ENCODE measurements at places on chromosomes 7 and 10. TPM values are rescaled to one million over a fixed set of nuclear protein-coding genes. Genes with fewer than 3 reads are reported as not detected.
A peak's percentile ranks its signal among the peaks of the same experiment; 100 is the strongest.

DNA sequence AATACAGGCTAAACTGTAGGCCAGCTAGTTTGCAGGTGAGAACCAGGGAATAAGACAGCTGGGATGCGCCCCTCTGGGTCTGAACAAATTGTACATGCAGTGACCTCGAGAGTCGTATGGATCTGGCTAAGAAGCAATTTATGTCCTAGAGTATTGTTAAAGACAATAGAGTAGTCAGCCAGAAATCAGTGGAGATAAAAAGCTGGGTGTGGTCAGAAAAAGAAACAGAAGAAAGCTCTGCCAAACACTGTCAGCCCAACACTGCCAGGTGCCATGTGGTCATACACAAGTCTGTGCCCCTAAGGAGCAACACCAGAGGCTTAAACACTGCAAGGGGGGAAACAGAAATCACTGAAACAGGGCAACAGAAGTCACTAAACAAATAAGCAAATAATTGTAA is 62.2 kb downstream of the CNOT4 start:
- DNase-seq: no peak

DNA sequence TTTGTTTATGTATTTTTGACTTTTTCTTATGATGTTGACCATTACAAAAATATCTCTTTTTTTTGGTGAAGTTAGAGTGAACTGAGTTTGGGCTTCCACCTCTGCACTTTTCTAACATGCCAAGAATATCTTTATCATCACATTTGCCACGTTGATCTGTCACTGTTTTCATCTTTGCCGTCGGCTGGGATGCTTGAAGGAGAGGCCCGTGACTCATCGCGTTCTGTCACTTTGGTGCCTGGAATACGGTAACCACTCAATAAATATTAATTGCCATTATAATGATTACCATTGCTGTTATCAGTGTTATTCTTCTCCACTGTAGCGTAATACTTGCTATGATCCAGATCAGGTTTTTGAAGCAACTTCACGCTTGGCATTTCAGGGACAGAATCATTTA is 350.8 kb upstream of the PFKP start:
- DNase-seq: no peak

GRCh38 chr7:1668396-1669063 is 1.5 kb upstream of the ELFN1 start:
- DNase-seq: no peak

DNA sequence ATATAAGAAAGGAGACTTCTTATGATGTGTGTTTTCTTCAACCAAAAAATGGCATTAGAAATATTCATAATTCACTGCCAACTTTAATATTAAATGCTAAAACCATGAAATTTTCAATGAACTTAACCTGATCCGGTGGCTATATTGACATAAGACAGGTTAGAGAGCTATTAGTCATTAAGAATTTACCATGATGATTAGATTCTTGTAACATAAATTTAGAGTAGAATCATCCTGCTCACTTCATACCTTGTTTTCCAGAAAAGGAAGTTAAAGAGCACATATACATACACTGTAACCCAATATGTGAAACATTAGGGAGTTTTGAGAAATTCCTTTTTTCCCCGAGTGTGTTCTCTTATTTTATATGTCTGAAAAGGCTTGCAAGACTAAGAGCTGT is 430.3 kb upstream of the SEMA3A start:
- DNase-seq: no peak

DNA sequence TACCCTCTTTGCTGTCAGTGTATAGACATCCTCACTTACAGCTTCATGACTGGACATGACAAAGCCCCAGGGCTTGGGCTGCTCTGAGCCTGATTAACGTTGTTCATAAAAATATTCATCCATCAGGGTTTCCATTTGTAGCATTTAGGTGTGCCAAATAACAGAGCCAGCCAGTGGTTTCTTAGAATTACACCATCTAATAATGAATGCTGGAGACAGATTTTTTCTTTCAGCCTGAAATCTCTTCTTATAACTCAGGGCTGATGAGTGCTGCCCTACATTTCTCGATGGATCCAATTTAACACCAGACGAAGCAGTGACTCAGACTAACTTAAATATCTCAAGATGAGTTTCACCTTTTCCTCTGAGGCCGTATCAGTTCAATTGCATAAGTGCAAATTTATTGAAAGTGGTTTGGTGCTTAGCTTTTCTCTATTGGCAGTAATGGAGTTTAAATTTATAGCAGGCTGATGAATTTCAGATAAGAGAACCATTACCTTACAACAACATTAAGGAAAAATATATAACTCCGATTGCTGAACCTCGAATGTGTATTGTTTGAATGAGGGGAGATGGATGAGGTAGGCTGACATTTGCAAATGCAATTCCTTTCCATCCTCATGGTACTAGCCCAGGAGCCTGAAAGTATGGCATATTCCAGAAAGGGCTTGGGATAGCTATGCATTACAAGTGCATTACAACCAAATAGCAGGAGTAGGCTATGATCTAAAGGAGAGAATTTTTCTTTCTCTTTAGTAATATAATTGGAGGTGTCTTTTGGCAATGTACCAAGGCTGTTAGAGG is 900.6 kb downstream of the KCNMA1 start:
- peak; percentile 3 for DNase-seq

GRCh38 chr10:78957471-78958039 is 111.2 kb upstream of the ZMIZ1 start:
- DNase-seq: no peak

DNA sequence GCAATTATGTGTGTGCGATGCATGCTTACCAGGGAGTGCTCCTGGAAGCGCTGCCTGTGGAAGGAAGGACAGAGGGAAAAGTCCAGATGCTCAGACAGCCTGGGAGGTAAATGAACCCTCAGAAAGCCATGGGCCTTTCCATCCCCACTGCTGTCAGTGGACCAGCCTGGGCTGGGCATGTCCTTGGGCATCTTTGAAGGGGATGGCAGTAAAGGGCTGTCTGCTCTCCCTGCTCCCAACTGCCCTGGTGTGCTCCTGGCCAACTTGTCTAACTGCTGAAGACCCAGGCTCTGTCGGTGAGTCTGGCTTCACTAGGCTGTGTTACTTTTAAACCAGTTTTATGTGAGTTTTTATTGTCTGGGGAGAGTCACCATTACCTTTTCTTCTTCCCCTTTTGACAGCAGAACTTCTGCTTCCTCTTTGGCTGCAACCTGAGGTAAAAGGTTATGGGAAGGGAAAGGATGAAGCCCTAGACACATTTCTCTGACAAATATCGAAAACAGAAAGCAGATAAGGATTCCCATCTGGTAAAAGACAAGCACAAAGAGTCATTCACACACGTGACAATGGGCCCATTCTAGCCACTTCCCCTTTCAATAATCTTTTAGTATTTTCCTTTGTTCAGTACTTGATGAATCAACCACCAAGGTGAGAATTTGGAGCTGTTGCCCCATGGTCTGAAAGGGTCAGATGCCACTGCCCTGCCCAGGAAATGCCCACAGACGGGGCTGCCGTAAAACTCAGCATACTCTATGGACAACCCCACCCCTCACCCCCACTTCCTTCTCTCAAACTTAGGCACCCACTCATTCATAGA is 27.6 kb upstream of the PIK3AP1 start:
- DNase-seq: no peak

DNA sequence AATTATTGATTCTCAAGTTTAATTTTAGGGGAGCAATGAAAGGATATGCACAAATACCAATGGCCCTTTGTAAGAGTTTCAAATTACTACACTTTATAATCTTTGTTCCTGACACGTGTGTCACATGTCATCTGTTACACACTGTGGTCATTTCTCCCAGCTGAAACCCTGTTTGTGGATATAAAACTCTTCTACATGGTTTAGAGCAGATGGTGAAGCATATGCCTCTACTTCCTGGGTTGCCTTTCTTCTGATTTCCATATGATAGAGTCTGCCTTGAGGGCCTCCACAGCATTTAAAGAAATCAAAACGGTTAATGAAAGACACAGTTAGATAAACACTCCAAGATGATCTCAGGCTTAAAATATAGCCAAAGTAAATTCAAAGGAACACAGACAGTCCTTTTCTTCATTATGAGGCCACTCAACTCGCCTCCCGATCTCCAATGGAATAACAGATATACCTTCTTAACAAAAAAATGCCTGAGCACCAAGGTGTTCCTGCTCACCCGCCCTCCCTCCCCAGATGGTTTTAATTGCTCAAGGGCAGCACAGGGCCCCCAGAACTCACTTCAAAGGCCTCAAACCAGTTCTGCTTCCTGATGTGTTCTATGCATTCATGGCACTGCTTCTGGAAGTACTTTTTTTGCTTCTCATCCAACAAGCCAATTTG is 75.0 kb downstream of the CPVL start:
- DNase-seq: no peak

GRCh38 chr7:29207162-29207801 is 12.7 kb downstream of the CHN2 start:
- DNase-seq: peak; percentile 30

GRCh38 chr10:34967335-34967880 is 122.7 kb downstream of the CUL2 start:
- no peak for DNase-seq

DNA sequence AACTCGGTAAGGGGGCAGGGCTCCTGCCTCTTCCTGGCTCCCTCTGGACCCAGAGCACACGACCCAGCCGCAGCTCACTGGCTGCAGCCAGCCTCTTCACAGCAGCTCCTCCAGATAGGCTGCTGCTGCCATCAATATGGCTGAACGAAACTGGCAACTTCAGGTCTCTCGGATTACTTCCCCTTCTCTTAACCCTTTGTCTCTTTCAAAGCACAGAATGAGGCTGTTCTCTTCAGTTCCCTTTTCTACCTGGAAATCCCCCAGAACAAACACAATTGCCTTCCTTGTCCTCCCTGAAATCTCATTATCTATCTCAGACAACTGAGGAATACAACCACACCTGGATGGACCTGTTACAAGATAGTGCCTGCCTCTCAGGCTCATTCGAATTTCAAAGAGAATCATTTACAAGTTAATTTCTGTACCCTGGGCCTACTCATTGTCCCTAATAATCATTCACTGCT is 193.4 kb upstream of the MBL2 start:
- no peak for DNase-seq

GRCh38 chr7:106287786-106288185 is 3.0 kb upstream of the NAMPT start:
- no peak for DNase-seq

DNA sequence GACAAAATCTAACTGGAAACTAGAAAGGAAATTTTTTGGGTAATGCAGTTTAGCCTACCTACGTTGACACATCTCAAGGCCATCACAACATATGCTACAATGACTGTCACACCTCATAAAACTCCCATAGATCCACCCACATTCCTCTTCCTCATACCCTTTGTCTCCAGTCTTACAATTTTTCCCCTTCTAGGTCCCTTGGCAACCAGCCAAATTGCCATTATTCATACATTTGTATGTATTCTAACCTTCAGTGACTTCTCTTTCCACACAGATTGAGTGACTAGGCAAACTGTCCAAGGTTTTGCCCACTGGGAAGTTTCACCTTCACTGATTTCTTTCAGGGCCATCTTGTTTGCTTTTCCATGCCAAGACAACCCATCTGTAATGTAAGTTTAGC is 100.5 kb upstream of the TPK1 start:
- DNase-seq: peak; percentile 31

- peak; percentile 93 for DNase-seq
These were observed at the start of gene HOXA4 for GRCh38 chr7:27130540-27131389. Gene HOXA4 (minus strand): TSS chr7:27130757. CDS start chr7:27130733, 24 bp downstream.

DNA sequence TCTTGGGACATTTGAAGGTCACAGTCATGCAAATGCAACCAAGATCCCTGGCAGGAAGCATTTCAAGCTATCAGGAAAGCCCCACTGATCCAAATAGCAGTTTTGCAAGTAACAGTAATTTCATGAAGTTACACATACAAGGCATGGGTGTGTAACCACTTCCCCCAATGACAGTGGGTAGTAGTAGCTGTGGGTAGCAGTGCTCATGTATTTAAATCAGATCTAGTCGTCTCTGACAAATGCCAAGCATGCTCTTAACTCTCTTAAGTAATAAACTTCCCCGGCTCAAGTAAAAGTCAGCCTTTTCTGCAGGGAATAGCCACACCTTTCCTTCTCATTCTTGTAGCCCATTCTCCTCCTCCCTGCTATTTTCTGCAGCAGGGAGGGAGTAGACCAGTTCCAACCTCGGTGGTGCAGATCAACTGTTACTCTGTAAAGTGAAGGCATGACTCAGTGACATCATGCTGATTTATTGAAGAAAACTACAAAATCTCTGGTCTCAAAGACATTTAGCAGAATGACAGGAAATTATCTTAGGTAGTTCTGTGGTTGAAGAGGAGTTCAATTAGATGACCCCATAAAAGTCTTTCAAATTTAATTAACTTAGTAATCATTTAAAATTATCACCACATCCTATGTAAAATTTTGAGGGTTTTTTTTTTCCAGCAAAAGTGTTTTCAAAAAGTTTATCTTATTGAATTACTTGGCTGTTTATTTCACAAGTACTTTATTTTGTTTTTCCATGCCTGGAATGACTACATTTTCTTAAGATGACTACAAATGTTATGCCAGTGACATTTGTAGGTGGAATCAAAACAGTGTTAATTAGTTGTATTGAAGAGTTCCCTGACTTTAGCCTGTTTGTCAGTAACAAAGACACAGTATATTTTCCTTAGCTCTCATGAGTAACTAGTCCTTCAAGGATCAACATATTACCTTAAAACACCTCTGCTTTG is 568.3 kb downstream of the INHBA start:
- DNase-seq: peak; percentile 30

- DNase-seq: no peak
These were observed 1.1 kb upstream of the TARP start for GRCh38 chr7:38274486-38274885.

DNA sequence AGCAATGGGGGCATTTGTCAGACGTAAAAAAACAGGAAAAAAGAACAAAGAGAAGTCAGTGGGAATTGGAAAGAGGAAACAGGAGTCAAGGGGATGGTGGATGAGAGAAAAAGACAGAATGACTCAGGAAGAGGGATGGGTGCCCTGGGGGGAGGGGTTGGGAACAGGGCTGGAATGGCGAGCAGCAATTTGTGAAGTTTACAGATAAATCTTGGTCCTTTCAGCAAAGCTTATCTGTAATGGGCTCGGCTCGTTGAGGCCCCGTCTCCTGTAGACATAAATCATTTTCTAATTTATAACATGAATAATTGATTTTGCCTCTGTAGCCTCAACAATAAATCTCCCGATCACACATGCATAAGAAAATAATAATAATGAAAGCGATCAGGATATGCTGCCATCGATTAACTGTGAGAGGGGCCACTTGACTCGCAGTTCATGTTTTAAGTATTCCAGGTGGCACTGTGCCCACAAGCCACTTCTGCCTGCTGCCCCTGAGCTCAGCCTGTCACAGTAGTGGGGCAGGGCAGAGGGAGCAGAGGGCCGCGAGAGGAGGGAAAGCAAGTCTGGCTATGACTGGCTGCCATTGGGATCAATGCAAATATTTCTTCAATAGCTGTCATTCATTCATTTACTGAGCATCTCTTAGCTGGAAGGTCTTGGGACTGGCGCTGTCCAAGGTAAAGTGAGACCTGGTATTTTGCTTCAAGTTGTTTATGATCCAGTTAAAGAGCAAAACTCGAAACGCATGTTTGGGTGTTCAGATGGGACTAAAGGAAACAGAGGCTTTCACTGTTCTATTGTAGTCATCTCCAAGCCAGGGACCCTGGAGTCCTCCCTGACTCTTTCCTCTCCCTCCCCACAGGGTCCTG is 47.4 kb upstream of the R3HCC1L start:
- peak; percentile 16 for DNase-seq

- DNase-seq: peak; percentile 9
These were observed 171.1 kb downstream of the ADRA2A start for GRCh38 chr10:111247781-111248389.

The MMD2 gene
- total RNA-seq: not detected

The AEBP1 gene
- not detected for total RNA-seq

The ELN gene
- not detected for total RNA-seq
